ENCODE measurements at places on chromosomes 1 and 21.

DNA sequence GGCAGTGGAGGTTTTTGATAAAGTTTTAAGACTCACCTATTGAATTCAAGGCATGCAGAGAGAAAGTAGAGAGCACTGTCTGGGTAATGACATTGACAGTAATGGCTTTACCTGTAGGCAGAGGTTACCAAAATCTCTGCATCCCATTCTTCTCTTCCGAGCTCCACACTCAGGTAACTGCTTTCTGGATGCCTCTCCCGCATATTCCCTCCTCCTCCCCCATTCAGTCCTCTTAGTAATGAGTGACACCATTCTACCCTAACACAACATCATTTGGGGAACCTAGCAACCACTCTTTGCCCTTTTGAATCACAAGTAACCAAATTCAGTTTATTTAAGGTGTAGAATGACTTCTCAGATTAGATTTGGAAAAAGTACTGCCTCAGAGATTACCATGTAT is 56.5 kb downstream of the DYRK1A start:
- no peak overlapping the region for H3K27ac ChIP-seq
- H3K36me3 ChIP-seq: peaks cover 29% of the 10 kb centered on the region
- H3K4me1 ChIP-seq: no peaks in the 10 kb centered on the region
- H3K27me3 ChIP-seq: no peaks in the 10 kb centered on the region

DNA sequence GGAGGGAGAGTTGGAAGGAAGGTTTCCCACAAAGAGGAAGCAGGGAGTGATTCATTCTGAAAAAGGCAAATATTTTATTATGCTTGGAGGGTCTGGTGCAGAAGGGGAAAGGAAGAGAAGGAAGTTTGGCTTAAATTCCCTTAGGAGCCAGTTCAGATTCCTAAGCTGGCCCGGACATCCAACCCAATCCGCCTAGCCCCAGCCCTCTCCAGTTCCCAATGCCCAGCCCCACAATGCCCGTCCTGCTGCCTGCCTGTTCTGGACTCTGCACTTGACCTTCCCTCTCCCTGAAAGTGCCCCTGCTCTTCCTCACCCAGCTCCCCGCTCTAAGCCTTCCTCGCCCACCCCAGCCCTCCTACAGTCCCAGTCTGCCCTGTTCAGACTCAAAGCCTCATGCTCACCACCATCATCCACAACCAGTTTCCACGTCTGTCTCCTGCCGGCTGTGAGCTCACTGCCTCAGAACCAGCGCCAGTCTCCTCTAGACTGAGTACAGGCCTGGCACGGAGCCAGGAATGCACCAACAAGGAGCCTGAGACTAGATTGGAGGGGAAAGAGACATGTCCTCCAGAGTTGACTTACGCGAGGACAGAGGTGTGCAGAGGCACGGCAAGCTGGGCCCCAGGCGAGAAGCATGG is 18.9 kb downstream of the CAPN2 start:
- peaks cover 11% of the 10 kb centered on the region for H3K4me1 ChIP-seq
- no peak overlapping the region for H3K27ac ChIP-seq
- peaks cover 12% of the 10 kb centered on the region for H3K36me3 ChIP-seq

- H3K27me3 ChIP-seq: no peaks in the 10 kb centered on the region
- H3K4me3 ChIP-seq: no peak overlapping the region
- H3K27ac ChIP-seq: no peak overlapping the region
- peak; percentile 74 for DNase-seq
Measured at GRCh38 chr1:25744140-25744581, 55.8 kb upstream of the SELENON start.

DNA sequence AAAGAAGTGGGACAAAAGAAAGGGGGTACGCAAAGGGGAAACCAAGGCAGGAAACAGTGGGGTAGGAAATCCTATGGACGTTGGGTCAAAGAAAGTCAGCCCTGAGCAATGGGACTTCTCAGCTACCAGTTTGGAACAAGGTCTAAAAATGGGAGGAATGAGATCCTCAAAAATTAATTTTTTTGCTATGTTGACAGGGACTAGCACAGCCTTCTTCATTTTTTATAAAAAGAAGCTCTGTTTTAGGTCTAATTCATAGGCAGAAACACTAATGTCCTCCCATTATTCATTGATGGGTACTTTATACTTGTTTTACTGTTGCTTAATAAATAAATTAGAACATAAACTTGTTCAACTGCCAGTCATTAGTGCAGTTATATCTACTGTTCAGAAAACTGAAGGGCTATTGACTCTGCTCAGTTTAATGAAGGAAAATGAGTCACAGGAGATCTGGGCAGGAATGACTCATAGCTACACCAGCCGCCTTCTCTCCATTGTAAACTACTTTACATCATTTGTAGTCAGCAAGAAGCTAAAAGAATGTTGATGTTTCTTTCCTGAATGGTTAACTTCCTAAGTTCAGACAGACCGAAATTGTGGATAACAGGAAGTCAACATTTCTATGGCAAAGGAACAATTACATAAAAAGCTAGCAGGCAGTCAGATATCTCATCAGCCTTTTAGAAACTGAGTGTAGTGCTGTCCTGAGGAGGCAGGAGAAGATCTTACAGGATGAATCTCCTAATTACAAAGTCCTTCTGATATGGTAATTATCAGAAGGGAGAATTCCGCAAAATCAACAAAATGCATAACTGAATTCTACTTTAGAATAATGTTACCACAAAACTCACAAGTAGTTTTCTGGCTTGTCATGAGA is 356.4 kb upstream of the PKN2 start:
- H3K27me3 ChIP-seq: no peaks in the 10 kb centered on the region
- H3K4me3 ChIP-seq: no peak overlapping the region
- no peak for DNase-seq

GRCh38 chr1:225934711-225935110 is 6.3 kb downstream of the LEFTY2 start:
- no peaks in the 10 kb centered on the region for H3K4me1 ChIP-seq
- H3K36me3 ChIP-seq: no peaks in the 10 kb centered on the region
- H3K4me3 ChIP-seq: no peak overlapping the region
- no peak overlapping the region for H3K27ac ChIP-seq
- no peaks in the 10 kb centered on the region for H3K27me3 ChIP-seq
- DNase-seq: no peak

GRCh38 chr1:77031106-77031662 is 163.9 kb downstream of the ST6GALNAC5 start:
- H3K27ac ChIP-seq: no peak overlapping the region
- no peak overlapping the region for H3K4me3 ChIP-seq
- DNase-seq: no peak
- H3K36me3 ChIP-seq: no peaks in the 10 kb centered on the region

DNA sequence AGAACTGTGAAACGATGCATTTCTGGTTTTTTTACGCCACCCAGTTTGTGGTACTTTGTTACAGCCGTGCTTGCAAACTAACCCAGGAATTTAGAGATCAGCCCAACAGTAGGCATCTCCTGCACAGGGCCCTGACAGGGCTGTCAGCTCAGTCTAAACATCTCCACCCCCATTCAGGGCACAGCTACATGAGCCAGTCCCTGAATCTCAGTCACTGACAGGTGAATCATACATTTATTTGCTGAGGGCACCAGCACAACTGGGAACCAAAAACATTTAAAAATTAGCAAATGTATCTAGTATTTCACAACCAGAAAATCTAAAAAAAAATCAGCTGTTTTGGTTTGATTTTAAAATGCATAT is 30.7 kb downstream of the PRDX6 start:
- H3K4me3 ChIP-seq: no peak overlapping the region
- no peak overlapping the region for H3K27ac ChIP-seq
- no peaks in the 10 kb centered on the region for H3K27me3 ChIP-seq

DNA sequence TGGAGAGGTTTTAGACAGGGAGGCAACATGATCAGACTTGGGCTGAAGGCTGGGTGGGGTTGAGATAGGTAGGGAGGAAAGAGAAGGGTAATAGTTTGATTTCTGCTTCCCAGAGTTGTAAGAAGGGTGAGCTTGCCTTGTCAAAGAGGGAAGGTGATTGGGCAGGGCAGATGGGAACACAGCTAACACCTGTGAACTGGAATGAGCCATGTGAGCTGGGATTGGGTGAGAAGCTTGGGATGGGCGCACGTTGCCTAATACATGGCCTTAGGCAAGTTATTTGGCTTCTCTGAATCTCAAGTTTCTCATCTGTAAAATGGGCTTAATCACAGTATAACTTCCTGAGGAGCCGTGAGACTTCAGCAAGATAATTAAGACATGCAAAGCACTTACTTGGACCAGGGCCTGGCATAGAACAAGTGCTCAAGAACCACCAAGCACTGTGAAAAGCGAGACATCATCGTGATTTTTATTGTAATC is 33.8 kb upstream of the ID3 start:
- H3K27me3 ChIP-seq: no peaks in the 10 kb centered on the region
- no peak overlapping the region for H3K4me3 ChIP-seq
- DNase-seq: no peak
- no peaks in the 10 kb centered on the region for H3K36me3 ChIP-seq
- H3K27ac ChIP-seq: no peak overlapping the region

DNA sequence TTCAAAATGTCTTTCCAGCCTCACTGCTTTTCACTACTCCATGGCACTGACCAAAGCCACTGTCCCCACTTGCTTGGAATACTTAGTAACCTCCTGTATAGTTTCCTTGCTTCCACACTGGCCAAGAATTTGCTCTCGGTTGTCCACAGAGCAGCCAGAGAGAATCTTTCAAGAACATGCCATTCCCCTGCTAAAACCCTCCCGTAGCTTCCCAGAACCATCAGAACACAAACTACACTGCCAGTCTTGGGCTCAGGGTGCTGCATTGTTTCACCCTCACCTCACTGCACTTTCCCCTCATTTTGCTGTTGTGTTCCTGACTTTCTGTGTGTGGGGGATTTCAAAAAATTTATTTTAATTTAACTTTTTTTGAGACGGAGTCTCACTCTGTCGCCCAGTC is 25.5 kb upstream of the ERRFI1 start:
- no peak for DNase-seq
- H3K27ac ChIP-seq: no peak overlapping the region
- H3K4me1 ChIP-seq: no peaks in the 10 kb centered on the region
- no peak overlapping the region for H3K4me3 ChIP-seq
- no peaks in the 10 kb centered on the region for H3K27me3 ChIP-seq
- H3K36me3 ChIP-seq: no peaks in the 10 kb centered on the region

DNA sequence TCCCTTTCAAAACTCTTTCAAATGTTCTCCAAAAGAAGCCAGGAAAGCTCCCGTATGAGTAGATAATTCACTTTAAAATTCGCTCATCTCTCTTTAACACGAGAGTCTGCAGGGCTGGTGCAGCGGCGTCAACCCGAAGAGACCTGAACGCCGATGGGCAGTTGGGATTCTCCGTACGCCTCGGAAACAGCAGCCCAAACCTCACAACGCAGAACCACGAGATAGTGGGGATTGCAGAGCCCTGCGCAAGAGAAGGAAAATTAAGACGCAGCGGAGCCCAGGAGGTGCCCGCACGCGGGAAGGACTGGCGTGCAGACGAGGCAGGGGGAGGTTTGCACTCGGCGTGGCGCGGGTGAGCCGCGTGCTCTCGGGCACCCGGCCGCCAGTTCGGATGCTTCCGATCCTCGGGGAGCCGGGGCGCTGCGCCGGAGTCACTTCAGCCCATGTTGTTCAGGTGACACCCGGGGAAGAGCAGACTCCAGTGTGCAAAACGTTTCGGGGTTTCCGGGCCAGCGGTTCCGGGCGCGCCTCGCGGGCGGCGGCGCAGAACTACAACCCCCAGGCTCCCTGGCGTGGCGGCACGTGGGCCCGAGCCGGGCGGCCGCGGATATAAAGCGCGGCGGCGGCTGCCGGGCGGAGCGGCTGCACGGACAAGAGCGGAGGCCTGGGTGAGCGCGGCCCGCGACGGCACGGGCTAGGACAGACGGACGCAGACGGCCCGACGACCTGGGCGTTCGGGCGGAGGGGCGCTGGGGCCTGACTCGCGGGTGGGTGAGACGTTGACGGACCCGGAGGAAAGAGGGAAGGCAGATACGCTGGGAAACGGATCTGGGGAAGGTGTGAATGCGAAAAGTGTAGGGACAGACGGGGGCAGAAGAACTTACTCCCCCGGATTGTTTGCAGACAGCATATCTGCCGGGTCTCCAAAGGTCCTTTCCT is at the start of gene NPL:
Gene NPL, plus strand, starts transcription at position 636 of the 939 bp plus-strand sequence. CDS start 4,599 bp downstream, outside the sequence.
- peak; percentile 80 for DNase-seq
- peaks cover 19% of the 10 kb centered on the region for H3K27me3 ChIP-seq
- no peak within 1 kb of the TSS for H3K27ac ChIP-seq
- no peaks in the 10 kb centered on the region for H3K4me1 ChIP-seq
- peak within 1 kb of the TSS; percentile 87 for H3K4me3 ChIP-seq

- no peak overlapping the region for H3K27ac ChIP-seq
- H3K4me3 ChIP-seq: no peak overlapping the region
- no peaks in the 10 kb centered on the region for H3K27me3 ChIP-seq
- H3K36me3 ChIP-seq: no peaks in the 10 kb centered on the region
- H3K4me1 ChIP-seq: no peaks in the 10 kb centered on the region
Measured at GRCh38 chr1:61539720-61540462, 185.1 kb downstream of the TM2D1 start.

GRCh38 chr1:34781844-34782391 is 904 bp downstream of the GJB3 start:
- H3K27ac ChIP-seq: no peak overlapping the region
- H3K36me3 ChIP-seq: no peaks in the 10 kb centered on the region
- H3K27me3 ChIP-seq: peaks cover 4% of the 10 kb centered on the region
- H3K4me3 ChIP-seq: peak overlapping the region; percentile 56
- no peak for DNase-seq
- H3K4me1 ChIP-seq: no peaks in the 10 kb centered on the region

GRCh38 chr21:40243685-40244084 is 376.4 kb downstream of the PCP4 start:
- DNase-seq: no peak
- no peaks in the 10 kb centered on the region for H3K4me1 ChIP-seq
- peaks cover 16% of the 10 kb centered on the region for H3K36me3 ChIP-seq

DNA sequence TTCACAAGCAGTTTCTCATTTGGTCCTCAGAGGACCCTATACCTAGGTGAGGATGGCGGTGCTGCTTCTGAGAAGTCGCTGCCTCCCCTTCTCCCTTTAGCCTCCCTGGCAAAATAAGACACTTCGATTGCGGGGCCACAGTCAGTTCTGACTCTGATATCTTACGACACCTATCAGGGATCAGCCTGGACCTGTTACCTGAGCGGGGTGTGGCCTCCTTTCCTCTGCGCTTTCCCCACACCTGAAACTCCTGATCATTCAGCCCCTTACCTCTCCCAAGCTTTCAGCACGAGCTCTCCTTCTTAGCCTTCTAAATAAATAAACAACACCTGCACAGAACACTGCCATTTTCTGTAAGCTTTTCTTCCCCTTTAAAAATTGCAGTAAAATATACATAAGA is 24.6 kb upstream of the GPR137B start:
- DNase-seq: no peak
- H3K36me3 ChIP-seq: no peaks in the 10 kb centered on the region
- H3K4me1 ChIP-seq: no peaks in the 10 kb centered on the region
- no peak overlapping the region for H3K4me3 ChIP-seq
- H3K27me3 ChIP-seq: no peaks in the 10 kb centered on the region

GRCh38 chr1:176919386-176920378 is 244.8 kb downstream of the ASTN1 start:
- no peak overlapping the region for H3K4me3 ChIP-seq
- no peak for DNase-seq
- H3K27ac ChIP-seq: no peak overlapping the region

- H3K27me3 ChIP-seq: no peaks in the 10 kb centered on the region
- no peak for DNase-seq
- no peaks in the 10 kb centered on the region for H3K36me3 ChIP-seq
- H3K4me1 ChIP-seq: no peaks in the 10 kb centered on the region
- H3K4me3 ChIP-seq: no peak overlapping the region
Measured at GRCh38 chr1:94636624-94637023, 95.1 kb upstream of the F3 start.
